ENCODE measurements at places on chromosomes 4 and X.

- DNase-seq: no peak
Observed at GRCh38 chr4:60743654-60744053, 456.5 kb upstream of the ADGRL3 start.

- no peak for DNase-seq
Observed at GRCh38 chrX:44428989-44429627, 85.6 kb upstream of the EFHC2 start.

GRCh38 chrX:134622056-134622812 lies 36.0 kb downstream of the PLAC1 start:
- DNase-seq: no peak

- no peak for DNase-seq
Observed at GRCh38 chrX:51641421-51642021, 22.8 kb upstream of the CENPVL3 start.

- DNase-seq: no peak
Observed at GRCh38 chrX:103187953-103188475, 26.9 kb upstream of the BEX4 start.
